ENCODE measurements at places on chromosomes 13 and 19.

DNA sequence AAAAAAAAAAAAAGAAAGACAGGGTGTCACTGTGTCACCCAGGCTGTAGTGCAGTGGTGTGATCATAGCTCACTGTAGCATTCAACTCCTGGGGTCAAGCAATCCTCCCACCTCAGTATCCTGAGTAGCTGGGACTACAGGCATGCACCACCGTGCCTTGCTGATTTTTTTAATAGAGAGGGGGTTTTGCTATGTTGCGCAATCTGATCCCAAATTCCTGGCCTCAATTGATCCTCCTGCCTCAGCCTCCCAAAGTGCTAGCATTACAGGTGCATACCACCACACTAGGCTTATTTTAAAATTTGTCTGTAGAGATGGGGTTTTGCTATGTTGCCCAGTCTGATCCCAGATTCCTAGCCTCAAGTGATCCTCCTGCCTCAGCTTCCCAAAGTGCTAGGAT is 159.3 kb downstream of the PTPRS start:
- no peak for DNase-seq

DNA sequence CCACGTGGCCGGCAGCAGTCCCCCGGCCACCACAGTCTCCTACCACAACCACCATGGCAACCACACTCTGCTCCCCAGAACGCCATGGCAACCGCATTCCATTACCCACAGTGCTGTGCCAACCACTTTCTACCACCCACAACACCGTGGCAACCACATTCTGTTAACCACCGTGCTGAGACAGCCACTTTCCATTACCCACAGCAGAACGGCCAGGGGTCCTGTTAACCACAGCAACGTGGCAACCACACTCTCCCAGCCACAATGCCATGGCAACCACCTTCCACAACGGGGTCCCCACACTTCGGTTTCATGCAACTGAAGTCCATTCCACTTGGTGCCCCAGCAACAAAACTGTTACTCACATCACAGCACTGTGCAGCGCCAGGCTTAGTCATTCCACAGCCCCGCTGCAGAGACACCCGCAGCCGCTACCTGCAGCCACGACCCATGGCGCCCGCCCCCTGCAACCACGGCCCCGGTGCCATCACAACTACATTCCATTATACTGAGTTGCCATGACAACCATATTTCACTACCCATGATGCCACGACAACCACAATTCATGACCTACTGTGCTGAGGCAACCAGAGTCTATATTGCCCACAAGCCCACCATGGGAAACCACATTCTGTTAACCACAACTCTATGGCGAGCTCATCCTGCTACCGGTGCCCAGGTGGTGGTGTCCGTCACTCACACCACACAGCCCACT is 10.0 kb downstream of the DPF1 start:
- no peak for DNase-seq

GRCh38 chr19:45200568-45200967 is 22.0 kb downstream of the BLOC1S3 start:
- no peak for DNase-seq

DNA sequence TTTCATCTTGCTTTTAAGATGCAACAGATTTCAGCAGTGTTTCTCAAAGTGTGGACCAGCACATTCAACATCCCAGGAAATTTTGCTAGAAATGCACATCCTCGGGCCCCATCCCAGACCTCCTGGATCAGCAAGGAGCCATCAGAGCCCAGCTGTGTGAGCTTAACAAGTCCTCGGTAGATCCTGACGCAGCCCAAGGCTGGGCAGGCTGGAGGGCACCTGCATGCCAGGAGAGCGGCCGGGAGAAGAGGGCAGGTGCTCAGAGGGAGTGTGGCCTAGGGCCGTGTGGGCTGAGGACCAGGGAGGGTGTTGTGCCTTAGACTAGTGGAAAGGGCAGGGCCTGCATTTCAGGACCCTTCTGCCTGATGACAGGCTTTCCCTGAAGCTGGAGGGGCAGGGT is 2.2 kb upstream of the MCF2L start:
- DNase-seq, result no peak

GRCh38 chr13:21124852-21125251 is 51.5 kb downstream of the SKA3 start:
- no peak for DNase-seq

- no peak for DNase-seq
Observed at GRCh38 chr19:38184815-38185214, 39.2 kb downstream of the DPF1 start.

- no peak for DNase-seq
Observed at GRCh38 chr19:8045872-8046568, 6.5 kb upstream of the CCL25 start.

DNA sequence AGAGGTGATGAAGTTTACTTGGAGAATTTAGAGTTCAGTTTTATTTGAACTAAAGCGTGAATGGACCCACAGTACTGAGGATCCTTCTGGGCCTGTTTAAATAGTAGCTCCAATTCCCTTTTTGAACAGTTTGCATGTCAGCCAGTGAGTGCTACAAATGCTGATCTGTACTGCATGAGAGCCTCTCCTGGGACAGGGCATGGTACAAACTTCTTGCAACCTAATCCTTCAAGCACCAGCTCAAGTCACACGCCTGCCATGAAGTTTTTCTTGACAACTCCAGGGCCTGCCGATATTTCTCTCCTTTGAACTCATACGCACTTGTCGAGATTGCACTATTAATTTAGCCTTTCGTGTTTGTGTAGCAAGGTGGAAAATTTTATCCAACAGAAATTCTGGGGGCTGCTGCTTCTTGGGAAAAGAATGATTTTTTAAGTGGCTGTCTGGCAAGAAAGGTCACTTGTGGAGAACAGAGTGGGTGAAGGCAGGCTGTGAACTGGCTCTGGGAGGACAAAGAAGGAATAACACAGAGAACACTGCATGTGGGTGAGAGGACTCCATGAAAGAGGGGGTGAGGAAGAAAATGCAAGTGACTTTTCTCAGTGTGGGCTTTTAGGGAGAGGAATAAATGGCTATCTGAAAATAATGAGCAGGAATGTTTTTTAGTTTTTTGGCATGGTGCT is 192.5 kb downstream of the NDFIP2 start:
- no peak for DNase-seq

- no peak for DNase-seq
Observed at GRCh38 chr19:5814852-5815246, 10.0 kb downstream of the NRTN start.

DNA sequence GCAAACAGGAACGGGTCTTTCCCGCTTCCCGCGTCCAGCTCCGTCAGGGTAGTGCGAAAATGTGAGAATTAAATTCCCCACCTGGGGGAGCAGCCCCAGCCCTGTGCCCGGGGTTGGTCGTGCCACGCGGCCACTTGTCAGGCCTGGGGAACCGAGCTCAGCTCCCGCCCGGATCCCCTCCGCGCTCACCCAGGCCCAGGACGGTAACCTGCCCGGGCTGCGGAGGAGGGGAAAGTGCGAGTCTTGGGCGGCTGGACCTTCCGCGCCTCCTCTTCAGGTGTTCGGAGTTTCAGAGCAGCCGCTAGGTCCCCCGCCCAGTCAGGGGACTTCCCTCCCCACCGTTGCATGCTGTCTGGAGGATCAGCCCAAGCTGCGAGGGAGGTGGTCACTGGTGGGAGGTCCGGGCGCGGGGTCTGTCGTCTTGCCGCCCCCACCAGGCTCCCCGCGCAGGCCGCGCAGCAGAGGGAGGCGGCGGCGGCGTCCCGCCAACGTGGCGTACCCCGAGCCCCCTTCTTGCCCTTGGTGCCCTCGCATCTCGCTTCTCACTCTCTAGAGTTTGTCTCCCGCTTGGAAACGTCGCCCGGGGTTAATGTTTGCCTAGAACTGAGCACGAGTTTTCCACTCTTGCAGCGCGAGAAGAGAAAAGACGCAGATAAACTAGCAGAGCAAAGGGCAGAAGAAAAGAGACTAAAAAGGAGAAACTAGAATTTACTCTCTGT is 8.1 kb downstream of the URAD start:
- DNase-seq, result no peak

GRCh38 chr19:50705422-50706019 is 14.1 kb downstream of the SHANK1 start:
- no peak for DNase-seq

DNA sequence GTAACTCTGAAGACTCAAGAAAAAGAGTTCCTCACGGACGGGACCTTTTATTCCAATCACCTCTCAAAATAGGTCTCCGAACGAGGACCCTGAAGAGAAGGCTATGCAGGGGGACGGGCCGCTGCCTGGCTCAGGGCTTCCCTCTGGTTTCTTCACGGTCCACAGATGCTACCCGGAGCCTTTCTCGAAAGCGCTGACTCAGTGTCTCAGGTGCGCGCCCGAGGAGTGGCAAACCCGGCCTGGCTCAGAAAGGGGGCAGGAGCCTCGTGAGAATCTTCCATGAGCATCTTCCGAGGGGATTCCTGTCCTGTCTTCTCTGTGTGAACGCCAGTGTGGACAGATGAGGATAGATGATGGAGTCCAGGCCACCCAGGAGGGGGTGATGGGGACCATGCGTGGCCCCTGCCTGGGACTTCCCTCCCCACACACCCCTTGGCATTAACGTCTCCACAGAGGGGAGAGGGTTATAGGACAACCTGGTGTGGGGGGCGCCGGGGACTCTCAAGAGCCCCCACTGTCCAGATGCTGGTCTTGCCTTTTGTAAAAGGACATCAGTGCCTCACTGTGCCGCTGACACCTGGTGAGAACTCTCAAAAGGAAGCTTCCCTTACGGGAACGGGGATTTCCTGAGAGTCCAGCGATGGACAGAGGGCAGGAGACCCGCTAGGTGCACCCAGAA is 16.5 kb downstream of the LSM4 start:
- DNase-seq, result no peak

GRCh38 chr19:12095111-12095790 is 30.7 kb downstream of the ZNF844 start:
- no peak for DNase-seq

- DNase-seq, result no peak
Observed at GRCh38 chr19:11025445-11025844, 63.8 kb upstream of the LDLR start.

GRCh38 chr13:26253262-26253786 is 605 bp upstream of the CDK8 start:
- DNase-seq, result no peak

- no peak for DNase-seq
Observed at GRCh38 chr19:1073063-1073955, 6.3 kb downstream of the ARHGAP45 start.

DNA sequence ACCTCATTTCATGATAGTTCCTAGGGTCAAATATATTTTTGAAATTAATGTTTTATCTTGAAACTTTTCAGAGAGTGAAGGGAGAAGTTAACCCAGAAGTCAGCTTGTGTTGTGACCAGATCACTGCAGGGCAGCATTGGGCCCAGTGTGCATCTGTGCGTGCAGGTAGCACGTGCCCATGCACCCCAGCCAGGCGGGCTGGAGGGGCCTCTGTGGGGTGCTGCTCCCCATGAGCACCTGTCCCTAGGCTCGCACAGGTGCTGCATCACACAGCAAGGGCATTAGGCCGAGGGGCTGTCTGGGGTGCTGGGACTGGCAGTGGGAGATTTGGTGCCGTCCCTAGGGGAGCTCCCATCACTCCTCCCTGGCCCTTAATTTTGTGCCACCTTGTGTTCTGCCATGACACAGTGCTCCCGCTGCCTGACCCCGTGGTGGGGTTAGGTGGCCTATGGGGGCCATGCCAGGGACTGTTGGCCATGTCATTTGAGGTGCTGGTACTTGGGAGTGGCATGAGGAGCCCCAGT is 13.1 kb downstream of the UPF1 start:
- DNase-seq, result no peak

GRCh38 chr13:111654531-111654930 is 334.1 kb downstream of the TEX29 start:
- no peak for DNase-seq

- peak; percentile 92 for DNase-seq
Observed at GRCh38 chr19:50431343-50432220, 1.1 kb upstream of the MYBPC2 start.

GRCh38 chr19:33796164-33796875 is at the start of gene KCTD15:
KCTD15 (plus strand) TSS chr19:33796870; CDS start chr19:33800455, 3,585 bp downstream.
- DNase-seq, result peak; percentile 76

DNA sequence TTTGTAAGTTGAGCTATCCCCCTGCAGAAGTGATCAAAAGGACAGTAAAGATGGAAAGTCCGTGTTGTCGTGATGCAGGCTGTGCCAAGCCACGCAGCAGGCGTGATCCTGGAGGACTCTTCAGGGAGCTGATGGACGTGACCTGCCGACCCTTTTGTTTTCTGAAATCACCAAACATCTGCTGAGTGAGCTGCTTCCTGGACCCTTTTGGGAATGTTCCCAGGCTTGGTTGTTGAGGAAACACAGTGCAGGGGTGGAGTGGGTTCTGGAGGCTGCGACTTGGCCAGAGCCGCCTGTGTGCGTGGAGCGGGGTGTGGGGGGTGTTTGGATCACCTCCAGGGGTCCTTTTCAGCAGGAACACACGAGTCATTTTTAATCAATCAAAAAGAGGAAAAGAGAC is 15.4 kb upstream of the CPAMD8 start:
- DNase-seq, result no peak

DNA sequence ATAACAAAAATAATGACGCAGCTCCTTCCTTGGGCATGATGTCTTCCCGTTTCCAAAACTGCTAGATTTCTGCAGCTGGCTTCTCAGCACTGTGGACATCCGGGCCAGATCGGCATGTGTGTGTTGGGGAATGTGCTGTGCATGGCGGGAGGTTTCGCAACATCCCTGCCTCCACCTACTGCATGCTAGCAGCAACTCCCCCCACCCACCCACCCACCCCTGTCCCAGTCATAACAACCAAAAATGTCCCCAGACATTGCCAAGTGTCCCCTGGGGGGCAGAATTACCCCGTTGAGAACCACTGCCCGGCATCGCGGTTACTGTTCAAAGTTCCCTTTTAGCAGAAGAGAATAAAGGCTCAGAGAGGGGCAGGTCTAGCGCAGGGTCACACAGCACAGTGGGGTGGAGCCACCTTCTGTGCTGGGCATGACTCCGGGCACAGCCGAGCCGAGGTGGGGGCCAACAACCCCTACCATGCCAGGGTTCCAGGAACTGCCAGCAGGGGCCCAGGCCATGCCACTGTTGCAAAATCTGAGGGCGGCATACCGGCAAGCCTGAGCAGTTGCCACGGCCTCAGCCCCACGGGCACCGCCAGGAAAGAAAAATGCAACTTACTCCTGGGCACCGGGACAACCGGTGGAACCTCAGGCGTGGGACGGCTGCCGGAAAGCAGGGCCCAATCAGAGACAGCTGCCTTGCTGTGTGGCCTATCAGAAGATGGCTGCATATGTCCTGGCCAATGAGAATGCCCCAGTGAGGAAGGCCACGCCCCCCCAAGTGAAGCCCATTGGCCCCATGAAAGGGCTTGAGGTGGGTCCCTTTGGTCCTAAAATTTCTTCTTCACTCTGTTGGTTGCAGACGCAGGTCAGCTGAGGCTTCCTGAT is 22.5 kb upstream of the NFIC start:
- no peak for DNase-seq

- DNase-seq, result no peak
Observed at GRCh38 chr13:104759069-104759468, 1692.9 kb upstream of the SLC10A2 start.

- DNase-seq, result no peak
Observed at GRCh38 chr19:12932392-12933286, 872 bp downstream of the FARSA start.

GRCh38 chr19:17775245-17775927 is 19.6 kb upstream of the B3GNT3 start:
- DNase-seq, result peak; percentile 71

- no peak for DNase-seq
Observed at GRCh38 chr19:8255426-8256125, 46.4 kb downstream of the CERS4 start.

GRCh38 chr13:58617880-58618665 is 986.5 kb downstream of the PCDH17 start:
- DNase-seq, result peak; percentile 37

- DNase-seq, result no peak
Observed at GRCh38 chr19:5893907-5894703, 9.5 kb downstream of the NDUFA11 start.

GRCh38 chr19:3274245-3274941 is 49.9 kb downstream of the CELF5 start:
- no peak for DNase-seq

Measured in glutamatergic neuron (in vitro differentiated cells).